ENCODE measurements at places on chromosomes 2 and 18.

DNA sequence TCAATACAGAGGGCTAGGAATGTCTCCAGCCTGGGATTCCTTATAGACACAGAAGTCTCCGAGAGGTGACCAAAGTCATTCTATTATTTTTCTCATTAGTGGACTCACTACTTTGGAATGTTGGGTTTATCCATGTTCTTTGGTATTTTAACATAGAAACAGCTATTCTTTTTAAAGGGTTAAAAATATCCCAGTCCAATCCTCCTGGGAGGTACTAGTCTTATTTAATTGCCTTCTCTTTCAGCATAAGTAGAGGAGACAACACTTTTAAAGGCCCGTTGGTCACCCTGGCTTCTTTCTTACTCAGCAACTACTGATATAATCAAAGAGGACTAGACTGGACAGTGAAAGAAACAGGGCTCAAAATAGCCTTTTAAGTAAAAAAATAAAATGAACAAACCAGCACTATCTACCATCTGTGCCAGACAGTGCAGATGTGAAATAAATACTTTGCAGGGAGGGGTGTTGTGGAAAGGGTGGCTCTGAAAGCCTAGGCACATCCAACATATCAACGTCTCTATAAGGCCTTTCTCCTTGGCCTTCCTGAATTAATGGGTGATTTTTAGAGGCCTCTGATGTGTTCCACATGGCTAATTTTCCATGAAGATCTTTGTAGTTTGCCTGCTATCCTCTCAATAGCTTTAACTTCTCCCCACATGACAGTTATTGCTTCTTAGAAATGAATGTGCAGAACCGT is 334.4 kb upstream of the THUMPD2 start:
- no peak for DNase-seq

GRCh38 chr18:75075429-75075841 is 133.5 kb downstream of the PTGR3 start:
- DNase-seq, result no peak

DNA sequence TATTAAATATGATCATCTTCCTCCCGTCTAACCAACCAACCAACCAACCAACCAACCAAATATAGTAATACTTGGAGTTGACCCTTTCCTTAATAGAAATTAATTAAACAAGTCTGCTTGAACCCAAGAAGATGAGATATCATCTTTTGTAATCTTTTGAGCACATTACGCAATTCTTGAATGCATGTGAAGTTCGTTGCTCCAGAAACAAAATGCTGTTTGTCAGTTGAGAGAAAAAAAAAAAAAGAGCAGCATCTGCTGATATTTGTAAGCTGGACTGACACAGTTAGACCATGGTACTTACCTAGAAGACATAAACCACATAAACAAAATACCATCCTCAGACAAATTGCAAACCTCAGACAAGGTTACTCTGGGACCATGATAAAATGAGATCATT is 9.2 kb upstream of the SERPINB2 start:
- DNase-seq, result no peak

DNA sequence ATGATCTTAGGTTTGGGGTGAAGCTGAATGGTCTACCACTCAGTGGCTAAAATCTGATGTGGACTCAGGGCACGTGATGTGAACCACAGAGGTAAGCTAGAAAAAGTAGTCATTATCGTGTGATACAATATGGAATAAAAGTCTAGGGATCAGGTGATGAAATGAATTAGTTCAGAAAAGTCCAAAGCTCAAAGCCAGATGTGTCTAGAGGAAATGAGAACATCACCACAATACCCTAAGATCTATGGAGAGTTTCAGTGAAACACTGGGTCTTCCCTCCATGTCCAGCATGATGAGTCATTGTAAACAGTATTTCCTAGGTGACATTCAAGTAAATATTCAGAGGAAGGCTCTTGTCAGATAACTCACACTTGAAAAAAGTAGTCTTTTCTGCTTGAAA is 1257.4 kb upstream of the ZEB2 start:
- no peak for DNase-seq

DNA sequence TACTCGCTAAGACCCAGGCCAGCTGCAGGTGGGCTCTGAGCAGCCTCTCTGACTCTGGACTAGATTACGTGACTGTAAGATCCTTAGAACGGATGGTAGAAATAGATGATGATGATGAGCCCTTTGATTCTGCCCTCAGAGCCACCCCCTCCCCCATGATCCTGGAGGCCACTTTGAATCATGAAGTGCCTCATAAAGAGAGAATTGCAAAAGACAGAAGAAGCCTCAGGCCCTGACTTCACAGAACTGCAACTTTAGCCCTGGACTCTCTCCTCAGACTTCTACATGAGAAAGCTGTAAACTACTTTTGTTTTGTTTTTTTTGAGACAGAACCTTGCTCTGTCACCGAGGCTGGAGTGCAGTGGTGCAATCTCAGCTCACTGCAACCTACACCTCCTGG is 15.4 kb upstream of the TET3 start:
- DNase-seq, result no peak

DNA sequence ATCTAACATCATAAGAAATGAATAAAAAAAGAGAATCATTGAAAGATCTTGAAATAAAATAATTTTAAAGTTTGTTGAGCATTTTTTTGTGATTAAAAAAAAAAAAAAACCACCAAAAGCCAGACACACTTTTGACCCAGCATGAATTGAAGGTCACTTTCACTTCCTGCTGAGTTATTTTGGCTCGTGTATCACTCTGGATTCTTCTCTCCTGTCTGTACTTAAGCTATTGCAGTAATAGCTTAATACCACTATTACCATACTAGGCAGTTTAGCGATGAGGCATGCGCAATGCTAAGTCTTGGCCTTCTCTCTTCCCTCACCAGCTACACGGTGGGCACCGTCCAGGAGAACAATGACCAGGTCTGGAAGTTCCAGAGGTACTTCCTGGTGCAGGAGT is 54.5 kb upstream of the SPP2 start:
- DNase-seq, result no peak

DNA sequence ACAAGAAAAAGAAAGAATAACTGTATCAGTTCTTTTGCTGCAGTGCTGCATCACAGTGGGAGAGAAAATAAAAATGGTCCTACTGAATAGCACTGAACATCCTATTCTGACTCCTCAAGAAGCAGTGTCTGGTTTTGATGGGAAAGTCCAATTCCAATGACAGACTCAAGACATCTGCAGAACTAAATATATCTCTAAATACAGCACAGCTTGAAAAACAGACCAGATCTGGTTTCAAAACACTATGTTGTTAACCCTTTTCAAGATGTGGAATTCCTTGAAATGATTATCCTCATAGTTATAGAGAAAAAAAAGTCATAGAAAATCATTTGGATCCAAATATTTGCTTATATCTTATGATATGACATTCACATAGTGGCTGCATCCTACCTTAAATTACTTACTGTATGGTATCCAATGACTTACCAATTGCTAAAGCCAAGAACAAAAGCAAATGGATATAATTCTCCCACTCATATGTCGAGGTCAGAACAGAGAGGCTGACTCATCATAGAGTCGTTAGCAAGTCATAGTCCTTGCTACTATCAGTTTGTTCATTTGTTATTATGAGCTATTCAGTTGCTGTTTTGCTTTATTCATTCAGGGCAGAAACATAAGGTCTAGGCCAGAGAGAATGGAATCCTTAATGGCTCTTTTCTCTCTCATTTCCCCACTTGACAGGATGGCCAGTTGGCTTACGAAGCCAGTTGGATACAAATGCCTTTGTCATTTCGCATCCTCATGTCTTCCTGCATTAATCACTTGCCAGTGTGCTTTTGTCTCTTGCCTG is 62.5 kb upstream of the ACVR2A start:
- no peak for DNase-seq

GRCh38 chr2:124027182-124027581 is 2.1 kb downstream of the CNTNAP5 start:
- DNase-seq, result no peak

GRCh38 chr2:203327582-203327900 is 653 bp upstream of the ABI2 start:
- DNase-seq, result no peak

- DNase-seq, result no peak
These were observed 22.7 kb downstream of the CNNM4 start for GRCh38 chr2:96783388-96783787.

DNA sequence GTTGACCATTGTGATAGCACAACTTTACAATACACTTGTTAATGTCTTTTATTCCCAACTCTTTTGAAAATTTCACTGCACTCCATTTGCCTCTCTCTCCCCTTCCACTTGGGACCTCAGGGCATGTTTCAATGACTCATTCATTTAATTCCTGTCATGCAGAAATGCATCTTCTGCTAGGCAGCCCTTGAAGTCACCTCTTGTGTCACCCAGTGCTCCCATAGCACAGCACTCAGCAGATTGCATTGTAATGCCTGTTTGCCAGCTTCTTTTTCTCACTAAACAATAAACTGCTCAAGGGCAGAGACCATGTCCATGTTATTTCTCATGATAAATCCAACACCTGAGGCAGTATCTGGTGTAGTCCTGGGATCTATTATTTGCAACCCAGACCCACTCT is 85.9 kb upstream of the ACSL3 start:
- DNase-seq, result no peak

DNA sequence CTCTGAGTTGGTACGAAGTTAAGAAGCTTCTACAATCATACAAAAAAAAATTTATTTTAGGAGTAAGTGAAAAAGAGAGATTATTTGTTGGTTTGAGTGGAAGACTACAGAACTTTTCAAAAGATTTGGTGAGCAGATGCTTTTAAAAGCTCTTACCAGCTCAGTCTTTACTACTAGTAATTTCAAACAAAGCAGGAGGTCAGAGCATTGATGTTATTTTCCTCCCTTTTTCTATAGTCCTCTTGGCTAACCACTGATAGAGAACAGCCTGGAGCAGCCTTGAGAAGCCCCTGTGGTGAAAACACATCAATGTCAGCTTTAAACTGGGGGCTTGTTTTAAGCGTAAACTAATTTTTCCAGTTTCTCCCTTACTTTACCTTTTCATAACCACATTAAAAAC is 559.3 kb upstream of the CDH2 start:
- DNase-seq, result no peak

- DNase-seq, result no peak
These were observed 68.4 kb downstream of the LIPG start for GRCh38 chr18:49630246-49630699.

DNA sequence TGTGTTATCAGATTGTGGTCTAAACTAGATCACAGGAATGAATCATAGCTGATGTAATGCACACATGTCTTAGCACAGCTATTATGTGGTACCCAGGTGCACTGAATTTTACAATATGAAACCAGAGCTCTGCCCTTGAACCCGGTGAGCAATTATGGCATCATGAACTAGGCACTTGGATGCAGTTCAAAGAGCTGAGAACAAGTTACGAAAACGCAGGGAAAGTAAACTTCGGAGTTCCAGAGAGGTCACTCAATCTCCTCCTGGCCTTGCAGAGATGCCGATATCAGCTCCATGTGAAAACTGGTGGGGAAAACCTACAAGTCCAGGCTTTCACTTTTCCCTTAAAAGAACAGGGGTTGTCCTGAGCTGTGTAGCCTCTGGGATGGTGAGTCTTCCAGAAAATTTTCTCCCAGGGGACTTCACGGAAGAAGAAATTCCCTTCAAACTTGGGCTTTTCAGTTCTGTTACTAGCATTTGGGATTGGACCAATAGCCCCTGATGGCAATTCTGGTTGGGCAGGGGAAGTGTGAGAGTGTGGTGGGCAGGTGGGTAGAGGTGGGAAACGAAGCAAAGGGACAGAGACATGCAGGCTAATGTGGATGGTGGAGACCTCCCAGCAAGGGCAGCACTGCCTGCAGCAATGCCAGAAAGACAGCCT is 71.1 kb upstream of the SH3BP4 start:
- no peak for DNase-seq

GRCh38 chr2:7013471-7014160 is 96.4 kb downstream of the RNF144A start:
- DNase-seq, result no peak

DNA sequence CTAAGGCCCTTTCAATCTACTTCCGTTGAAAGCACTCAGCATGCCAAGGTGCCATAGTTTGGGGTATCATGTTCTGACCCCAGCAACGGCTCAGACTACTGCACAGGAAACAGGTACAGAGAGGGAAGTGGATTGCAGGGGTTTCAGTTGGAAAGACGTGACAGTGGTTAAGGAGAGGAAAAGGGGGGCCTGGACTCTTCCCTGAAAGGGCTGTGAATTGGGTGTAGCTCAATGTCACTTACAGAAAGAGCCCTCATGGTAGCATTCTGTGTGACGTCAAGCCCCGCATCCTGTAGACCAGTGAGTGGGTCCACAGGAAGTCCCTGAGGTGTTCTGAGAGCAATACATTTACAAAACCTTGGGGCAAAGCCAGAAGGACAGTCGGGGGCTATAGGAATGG is 121.5 kb upstream of the GYPC start:
- DNase-seq, result no peak

DNA sequence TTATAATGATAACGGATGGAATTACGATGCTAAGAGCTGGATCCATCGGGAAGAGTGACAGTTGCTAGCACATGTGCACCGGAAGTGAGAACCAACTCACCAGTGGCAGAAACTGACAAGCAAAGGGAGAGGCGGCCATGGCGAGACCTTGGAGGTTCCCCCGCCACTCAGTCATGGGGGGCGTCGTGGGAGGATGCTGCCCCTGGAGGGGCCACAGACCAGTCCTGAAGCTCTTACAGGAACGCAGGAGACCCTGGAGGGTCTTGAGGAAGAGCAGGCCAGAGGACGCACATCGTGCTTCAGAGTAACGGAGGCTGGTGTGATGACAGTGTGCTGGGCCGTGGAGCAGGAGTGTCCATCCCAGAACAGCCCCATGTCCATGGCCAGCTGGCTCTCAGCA is 53.1 kb upstream of the KCNG2 start:
- no peak for DNase-seq

DNA sequence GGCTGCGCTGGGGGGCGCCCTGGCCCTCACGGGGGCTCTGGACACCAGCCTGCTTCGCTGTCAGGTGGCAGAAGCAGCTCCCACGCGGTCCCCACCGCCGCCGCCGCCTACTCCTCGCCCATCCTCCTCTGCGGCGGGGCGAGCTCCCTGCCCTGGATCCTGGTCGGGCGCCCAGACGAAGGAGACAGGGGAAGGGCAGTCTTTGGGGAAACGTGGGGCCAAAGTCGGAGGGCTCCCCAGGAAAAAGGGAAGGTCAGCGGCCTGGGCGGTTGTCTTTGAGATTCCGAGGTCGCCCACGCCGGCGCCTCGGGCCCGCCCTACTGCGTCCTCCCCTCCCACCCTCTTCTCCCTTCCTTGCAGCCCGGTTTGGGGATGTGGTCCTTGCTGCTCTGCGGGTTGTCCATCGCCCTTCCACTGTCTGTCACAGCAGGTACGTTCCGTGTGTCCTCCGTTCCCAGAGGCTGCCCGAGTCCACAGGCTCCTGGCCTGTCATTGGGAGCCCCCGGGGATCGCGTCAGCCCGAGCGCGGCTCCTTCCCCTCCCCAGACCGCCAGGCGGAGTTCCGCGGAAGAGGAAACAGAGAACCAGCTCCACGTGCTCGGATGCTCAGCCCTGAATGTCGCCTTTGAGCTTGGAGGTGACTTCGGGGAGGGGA is 800 bp downstream of the IL1RL2 start:
- peak; percentile 22 for DNase-seq

DNA sequence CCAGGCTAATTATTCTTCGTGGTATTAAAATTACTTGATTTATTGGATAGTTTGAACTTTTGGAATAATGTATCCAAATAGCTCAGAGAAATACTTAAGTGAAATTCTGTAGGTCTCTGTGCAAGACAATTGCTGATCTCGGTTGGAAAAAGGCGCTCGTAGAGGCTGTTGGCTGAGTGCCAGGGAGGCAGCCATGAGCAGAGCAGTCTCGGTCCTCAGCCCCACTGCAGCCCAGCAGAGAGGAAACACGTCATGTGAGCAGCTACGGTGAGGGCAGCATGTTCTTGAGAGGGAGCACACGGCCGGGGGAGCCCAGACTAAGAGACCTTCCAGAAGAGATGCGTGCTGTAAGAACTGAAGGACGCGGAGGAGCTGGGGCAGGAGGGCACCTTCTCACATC is 42.5 kb downstream of the DCDC2C start:
- DNase-seq, result no peak

- no peak for DNase-seq
These were observed 45.2 kb downstream of the SH3RF3 start for GRCh38 chr2:109174214-109174613.

All from activated CD8-positive, alpha-beta memory T cell treated with anti-CD3 and anti-CD28 coated beads for 4 hours (primary cell).